ENCODE measurements at places on chromosomes 16 and 17. TPM values are rescaled to one million over a fixed set of nuclear protein-coding genes. Genes with fewer than 3 reads are reported as not detected.

Gene ZP2
- not detected for total RNA-seq

Gene ARHGAP23
- total RNA-seq = 56.2 TPM

Gene TEX19
- total RNA-seq = under 0.01 TPM

Gene ZACN
- not detected for total RNA-seq

Gene ACSM5
- total RNA-seq = not detected

Gene GPRC5C
- total RNA-seq = 0.09 TPM

Gene CASKIN2
- 8.3 TPM for total RNA-seq

Gene EFCAB5
- 0.28 TPM for total RNA-seq

Gene TBC1D28
- total RNA-seq = not detected

Gene PRSS33
- total RNA-seq = not detected

Gene TBC1D3D
- 0.47 TPM for total RNA-seq

Gene MMP25
- total RNA-seq = under 0.01 TPM

Gene KIF18B
- 3.1 TPM for total RNA-seq

Gene CRYM
- total RNA-seq = not detected

Gene TEKT1
- total RNA-seq = not detected

Gene HSD3B7
- 4.1 TPM for total RNA-seq

Gene NDRG4
- total RNA-seq = 11.0 TPM

Gene CLEC18A
- total RNA-seq = 1.0 TPM

Gene TMED6
- total RNA-seq = not detected

Gene COPZ2
- total RNA-seq = 5.3 TPM

Gene MEFV
- under 0.01 TPM for total RNA-seq

Gene CUEDC1
- 7.1 TPM for total RNA-seq

Gene ARHGAP44
- 0.28 TPM for total RNA-seq

Gene CMTM2
- total RNA-seq = not detected

Gene GFAP
- total RNA-seq = 0.54 TPM

Gene CACNG3
- total RNA-seq = not detected

Gene PLD2
- total RNA-seq = 28.0 TPM

Gene SLC12A3
- total RNA-seq = not detected

Gene SLC13A2
- total RNA-seq = not detected

Gene PAFAH1B1
- 90.3 TPM for total RNA-seq

Gene KCNH4
- under 0.01 TPM for total RNA-seq

Gene LPO
- not detected for total RNA-seq
